Peyer's patch (tissue), 4 donors: ENCODE measurements at places on chromosomes 12 and 14. TPM values are rescaled to one million over a fixed set of nuclear protein-coding genes. Genes with fewer than 3 reads are reported as not detected.

Gene OTOGL
- total RNA-seq, result 1.7 TPM

Gene CEBPE
- total RNA-seq, result not detected

Gene BCL11B
- total RNA-seq, result 7.7 TPM

Gene CACNA2D4
- 9.5 TPM for total RNA-seq

Gene HHIPL1
- total RNA-seq, result 0.95 TPM

Gene TUNAR
- not detected for total RNA-seq

Gene PCNX1
- 62.7 TPM for total RNA-seq

Gene KICS2
- total RNA-seq, result 1.6 TPM

- H3K36me3 ChIP-seq, result no peaks in the 10 kb centered on the region
- H3K4me1 ChIP-seq, result no peaks in the 10 kb centered on the region
- DNase-seq, result no peak
- H3K27me3 ChIP-seq, result no peaks in the 10 kb centered on the region
Observed at GRCh38 chr12:130521375-130522124, 183.9 kb downstream of the PIWIL1 start.

GRCh38 chr12:49338830-49339463 is 2.0 kb upstream of the C1QL4 start:
- peaks cover 29% of the 10 kb centered on the region for H3K4me1 ChIP-seq
- peaks cover 5% of the 10 kb centered on the region for H3K27me3 ChIP-seq
- DNase-seq, result no peak
- no peaks in the 10 kb centered on the region for H3K36me3 ChIP-seq
- H3K4me3 ChIP-seq, result no peak overlapping the region
- H3K27ac ChIP-seq, result no peak overlapping the region

GRCh38 chr12:95953000-95953399 is 9.9 kb downstream of the AMDHD1 start:
- no peaks in the 10 kb centered on the region for H3K27me3 ChIP-seq
- H3K4me3 ChIP-seq, result no peak overlapping the region
- no peaks in the 10 kb centered on the region for H3K4me1 ChIP-seq
- no peak overlapping the region for H3K27ac ChIP-seq
- no peak for DNase-seq

- H3K27ac ChIP-seq, result peak overlapping the region; percentile 73
- peak overlapping the region; percentile 70 for H3K4me3 ChIP-seq
- H3K36me3 ChIP-seq, result no peaks in the 10 kb centered on the region
- H3K4me1 ChIP-seq, result peaks cover 12% of the 10 kb centered on the region
- no peak for DNase-seq
Observed at GRCh38 chr12:88035907-88036289, 6.7 kb upstream of the C12orf50 start.
